ENCODE measurements at places on chromosomes 12 and 14. TPM values are rescaled to one million over a fixed set of nuclear protein-coding genes. Genes with fewer than 3 reads are reported as not detected.

SLC10A1 gene
- not detected for total RNA-seq

HCFC2 gene
- 10.2 TPM for total RNA-seq

FAM90A1 gene
- total RNA-seq, result not detected

- H3K27ac ChIP-seq, result no peak overlapping the region
- H3K36me3 ChIP-seq, result peaks cover 55% of the 10 kb centered on the region
- no peaks in the 10 kb centered on the region for H3K4me1 ChIP-seq
- no peak overlapping the region for H3K4me3 ChIP-seq
These were observed 63.4 kb upstream of the AEBP2 start for GRCh38 chr12:19375888-19376287.

- H3K4me1 ChIP-seq, result no peaks in the 10 kb centered on the region
- no peak overlapping the region for H3K27ac ChIP-seq
- H3K27me3 ChIP-seq, result peaks cover 7% of the 10 kb centered on the region
- H3K4me3 ChIP-seq, result no peak overlapping the region
- no peaks in the 10 kb centered on the region for H3K36me3 ChIP-seq
These were observed 419.6 kb downstream of the MED13L start for GRCh38 chr12:115857923-115858322.

Measured in progenitor cell of endocrine pancreas (in vitro differentiated cells).